ENCODE measurements at places on chromosomes 5 and 9.

GRCh38 chr9:99693888-99694287, 127.8 kb upstream of the NR4A3 start:
- DNase-seq = no peak

- DNase-seq = no peak
These were observed 3.4 kb downstream of the PCDHGC5 start for GRCh38 chr5:141492168-141492885.

GRCh38 chr9:111843971-111844370, 49.2 kb upstream of the SHOC1 start:
- no peak for DNase-seq

DNA sequence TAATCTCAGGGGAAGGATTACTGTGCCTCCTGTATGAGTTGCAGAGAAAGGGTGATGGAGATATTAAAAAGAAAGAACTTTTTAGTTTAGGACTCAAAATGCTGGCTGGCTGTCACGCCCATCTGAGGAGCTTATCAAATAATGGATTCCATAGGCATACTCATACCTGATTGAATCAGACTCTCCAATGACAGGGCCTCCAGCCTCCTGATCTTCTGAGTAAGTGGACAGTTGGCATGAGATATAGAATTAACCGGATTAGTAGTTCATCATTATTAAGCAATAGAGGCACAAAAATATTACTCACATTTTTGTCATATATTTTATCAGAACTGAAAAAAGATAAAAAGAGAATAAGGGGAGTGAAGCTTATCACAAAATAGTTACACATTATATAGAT, 157.0 kb upstream of the RASA1 start:
- DNase-seq = no peak

DNA sequence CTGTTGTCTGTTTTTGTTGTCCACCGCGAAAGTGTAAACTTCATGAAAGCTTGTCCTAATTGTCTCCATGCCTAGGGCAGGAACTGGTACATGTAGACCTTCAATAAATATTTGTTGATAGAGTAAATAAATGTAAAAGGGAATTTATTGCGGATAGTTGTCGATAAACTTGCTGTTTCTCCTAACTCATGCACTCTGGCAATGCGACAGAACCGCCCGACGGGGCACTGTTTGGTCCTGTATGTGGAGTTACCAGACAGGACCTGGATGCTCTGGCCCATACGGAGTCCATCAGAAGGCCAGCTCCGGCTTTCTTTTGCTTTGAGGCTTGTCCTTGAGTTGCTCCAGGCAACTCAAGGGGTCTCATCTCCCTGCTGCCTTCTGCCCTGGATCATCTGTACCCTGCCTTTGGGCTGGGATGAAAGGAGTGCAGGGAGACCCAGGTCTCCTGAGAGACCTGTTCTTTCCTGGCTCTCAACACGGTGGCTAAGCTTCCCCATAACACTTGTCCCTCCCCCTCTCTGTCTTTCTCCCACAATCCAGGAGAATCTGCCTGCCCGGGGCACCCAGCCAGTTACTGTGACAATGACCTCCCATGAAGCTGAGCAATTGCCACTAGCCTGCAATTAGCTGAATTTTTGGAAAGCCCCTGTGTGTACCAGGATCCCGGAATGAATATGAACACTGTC, 149.5 kb upstream of the PTCH1 start:
- no peak for DNase-seq

- peak; percentile 22 for DNase-seq
These were observed 6.0 kb upstream of the SIL1 start for GRCh38 chr5:139204196-139204595.
